Fibroblast of skin of left biceps (primary cell): ENCODE measurements at places on chromosomes 5 and 9.
A peak's percentile ranks its signal among the peaks of the same experiment; 100 is the strongest.

GRCh38 chr9:69397384-69398214, 72.6 kb downstream of the ENTREP1 start:
- no peak for DNase-seq

GRCh38 chr5:104223885-104224773, 661.5 kb upstream of the NUDT12 start:
- DNase-seq, result no peak

- DNase-seq, result peak; percentile 1
Observed at GRCh38 chr9:119365291-119366027, 3.8 kb downstream of the BRINP1 start.

- peak; percentile 51 for DNase-seq
Observed at GRCh38 chr9:108478431-108479332, 377.1 kb downstream of the ACTL7B start.

DNA sequence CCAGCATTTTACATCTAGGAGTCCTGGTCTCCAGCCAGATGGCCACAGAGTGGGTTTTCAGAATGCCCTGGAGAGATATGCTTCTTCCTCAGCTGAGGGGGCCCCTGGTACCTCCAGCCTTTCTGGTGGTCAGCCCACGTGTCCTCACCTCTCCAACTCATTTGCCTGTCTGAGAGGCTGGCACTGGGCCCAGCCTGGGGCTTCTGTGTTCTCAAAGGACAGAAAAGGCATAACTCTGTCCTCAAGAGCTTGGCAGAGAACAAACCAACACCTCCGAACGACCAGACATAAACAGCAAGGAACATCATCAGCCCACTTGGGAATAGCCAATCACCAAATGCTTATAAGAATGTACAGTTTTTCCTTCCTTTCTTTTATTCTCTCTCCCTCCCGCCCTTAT, 17.1 kb downstream of the ENG start:
- no peak for DNase-seq
